ENCODE measurements at places on chromosomes 1 and 21.

- no peak for DNase-seq
Observed at GRCh38 chr1:241423541-241424479, 66.8 kb upstream of the RGS7 start.

GRCh38 chr1:35175098-35175576 is 17.8 kb downstream of the SFPQ start:
- DNase-seq: no peak

GRCh38 chr21:44436958-44437357 is 18.4 kb upstream of the LRRC3 start:
- DNase-seq: peak; percentile 49

- DNase-seq: no peak
Observed at GRCh38 chr1:181012203-181012745, 10.4 kb downstream of the STX6 start.

DNA sequence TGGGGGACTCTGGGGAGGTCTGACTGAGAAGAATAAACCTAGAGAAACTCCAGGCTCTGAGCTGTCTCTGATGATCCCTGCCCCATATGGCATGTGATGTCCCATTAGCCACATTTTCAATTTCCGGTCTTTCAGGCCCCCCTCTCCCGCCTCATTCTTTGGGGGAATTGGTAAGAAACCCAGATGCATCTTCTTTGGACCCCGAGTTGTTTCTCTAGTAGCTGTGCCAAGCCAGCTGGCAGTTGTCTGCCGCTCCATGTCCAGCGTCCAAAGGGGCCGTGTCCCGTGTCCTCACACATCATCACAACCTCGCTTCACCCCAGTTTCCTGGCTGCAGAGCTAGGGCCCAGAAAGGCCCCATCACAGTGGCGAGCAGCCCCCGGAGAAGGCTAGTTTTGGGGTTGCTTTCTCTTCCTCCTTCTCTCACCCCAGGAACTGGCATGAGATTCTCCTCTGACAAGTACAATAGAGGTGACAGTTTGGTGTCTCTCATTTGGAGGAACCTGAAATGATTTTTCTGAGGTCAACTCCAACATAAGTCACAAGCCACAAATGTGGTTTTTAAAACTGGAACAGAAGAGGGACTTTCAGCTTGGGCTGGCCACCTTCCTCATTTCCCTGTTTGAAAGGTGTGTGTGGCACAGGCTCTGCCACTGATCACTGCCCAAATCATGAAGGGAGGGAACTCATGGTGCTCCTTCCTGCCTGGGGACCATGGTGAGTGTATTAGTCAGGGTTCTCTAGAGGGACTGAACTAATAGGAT is 6.4 kb upstream of the GPR157 start:
- no peak for DNase-seq

- peak; percentile 95 for DNase-seq
Observed at GRCh38 chr1:33367485-33368405, 46.8 kb upstream of the A3GALT2 start.

DNA sequence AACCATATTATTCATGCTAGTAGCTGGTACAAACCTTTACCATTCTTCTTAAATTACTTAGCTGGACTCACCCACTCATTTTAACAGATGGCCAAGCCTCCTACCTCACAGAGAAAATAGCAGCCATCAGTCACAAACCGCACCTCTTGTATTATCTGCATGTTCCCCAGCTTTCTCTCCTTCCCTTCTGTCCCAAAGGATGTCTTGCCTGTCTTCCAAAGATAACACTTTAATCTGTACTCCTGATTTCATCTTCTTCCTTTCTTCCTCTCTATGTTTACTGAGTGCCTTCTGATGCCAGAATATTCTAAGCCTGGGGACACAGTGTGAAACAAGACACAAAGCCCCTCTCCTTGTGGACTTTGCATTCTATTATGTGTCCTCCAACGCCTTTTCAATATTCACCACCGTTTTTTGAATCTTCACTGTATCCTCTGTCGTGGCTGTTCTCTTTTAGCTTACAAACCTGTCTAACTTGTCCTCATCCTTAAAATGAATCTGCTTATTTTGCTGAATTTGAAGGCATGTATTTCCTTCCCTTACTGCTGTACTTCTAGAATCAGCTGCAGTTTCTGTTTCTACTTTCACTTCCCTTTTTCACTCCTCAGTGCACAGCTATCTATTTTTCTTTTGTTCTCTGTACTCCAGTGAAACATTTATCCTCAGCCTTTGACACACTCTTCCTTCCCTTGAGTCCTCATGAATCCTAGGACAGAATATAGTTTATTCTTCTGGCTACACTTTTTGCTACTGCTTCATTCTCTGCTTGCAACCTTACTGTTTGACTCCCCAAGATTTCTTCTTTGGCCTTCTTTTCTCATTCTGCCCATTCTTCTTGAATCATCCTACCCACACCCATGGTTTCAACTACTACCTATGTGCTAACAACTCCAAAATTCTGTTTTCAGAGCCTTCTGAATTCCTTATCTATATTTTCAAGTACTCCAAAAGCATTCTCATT is 216.9 kb upstream of the SAMSN1 start:
- DNase-seq: no peak

DNA sequence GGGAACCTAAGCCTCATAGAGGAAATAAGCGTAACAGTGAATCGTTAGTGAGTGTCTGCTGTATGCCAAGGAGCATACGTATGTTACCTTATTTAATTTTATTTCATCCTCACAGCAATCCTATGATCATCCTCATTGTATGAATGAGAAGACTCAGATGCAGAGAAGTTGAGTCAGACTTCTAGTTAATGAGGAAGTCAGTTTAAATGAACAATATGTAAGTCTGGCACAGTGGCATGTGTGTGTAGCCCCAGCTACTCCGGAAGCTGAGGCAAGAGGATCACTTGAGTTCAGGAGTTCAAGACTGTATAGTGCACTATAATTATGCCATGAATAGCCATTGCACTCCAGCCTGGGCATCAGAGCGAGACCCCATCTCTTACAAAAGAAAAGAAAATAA is 148.0 kb downstream of the ZZZ3 start:
- no peak for DNase-seq

DNA sequence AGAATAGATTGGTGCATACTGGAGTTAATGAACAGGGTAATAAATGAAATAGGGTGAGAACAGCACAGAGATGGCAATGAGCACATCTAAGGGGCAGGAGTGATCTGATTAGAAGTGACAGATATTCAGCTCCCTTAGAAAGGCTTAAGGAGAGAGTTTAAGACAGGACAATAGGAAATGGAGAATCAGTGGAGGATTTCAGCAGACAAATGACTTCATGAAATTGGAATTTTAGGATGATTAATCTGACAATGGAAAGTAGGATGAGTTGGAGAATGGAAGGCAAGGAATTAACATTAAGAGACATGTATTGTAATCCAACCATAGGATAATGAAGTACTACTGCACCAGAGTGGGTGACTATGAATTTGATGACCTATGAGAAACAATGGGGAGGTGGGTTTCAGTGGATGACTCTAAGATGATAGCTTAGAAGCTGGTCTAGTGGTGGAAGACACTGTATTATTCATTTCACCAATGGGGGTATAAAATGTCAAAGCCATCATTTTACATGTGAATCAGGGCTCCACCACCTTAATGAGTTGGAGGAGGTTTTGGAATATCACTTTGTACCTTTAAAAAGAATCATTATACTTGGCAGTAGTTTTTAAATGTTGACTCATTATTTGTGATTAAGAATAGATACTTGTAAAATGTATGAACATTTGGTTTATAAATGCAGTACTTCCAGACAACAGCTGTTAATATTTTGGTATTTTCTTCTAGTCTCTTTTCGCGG is 139.1 kb downstream of the PLA2G4A start:
- DNase-seq: no peak

DNA sequence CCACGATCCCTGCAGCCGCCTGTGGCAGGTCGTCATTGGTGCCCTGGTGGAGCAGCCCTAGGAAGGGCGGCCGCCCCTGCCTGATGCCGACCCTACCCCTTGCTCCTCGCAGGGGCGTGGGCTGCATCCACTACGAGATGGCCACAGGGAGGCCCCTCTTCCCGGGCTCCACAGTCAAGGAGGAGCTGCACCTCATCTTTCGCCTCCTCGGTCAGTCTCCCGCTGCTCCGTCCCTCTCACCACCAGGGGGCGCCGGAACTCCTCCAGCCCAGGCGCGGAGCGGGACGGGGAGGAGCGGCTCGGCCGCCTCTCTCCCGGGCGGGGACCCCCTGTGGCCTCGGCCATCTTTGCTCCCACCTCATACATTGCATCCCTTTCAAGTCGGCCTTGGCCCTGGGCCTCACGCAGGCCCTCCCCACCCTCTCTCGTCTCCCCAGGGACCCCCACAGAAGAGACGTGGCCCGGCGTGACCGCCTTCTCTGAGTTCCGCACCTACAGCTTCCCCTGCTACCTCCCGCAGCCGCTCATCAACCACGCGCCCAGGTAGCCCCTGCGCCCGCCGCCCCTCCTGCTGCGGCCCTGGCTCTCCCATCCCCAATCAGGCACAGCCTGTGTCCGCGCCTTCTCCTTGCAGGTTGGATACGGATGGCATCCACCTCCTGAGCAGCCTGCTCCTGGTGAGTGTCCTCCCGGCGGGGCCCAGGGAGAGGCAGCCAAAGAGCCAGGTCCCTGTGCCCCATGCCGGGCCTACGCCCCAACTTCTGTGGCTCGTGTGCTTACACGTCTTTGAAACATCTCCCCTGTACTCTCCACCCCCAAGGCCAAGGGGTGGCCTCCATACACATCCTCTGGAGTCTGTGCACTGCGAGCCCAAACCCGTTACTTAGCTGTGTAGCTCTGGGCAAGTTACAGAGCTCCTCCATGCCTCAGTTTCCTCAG is 24.7 kb downstream of the CDK18 start:
- DNase-seq: peak; percentile 95

DNA sequence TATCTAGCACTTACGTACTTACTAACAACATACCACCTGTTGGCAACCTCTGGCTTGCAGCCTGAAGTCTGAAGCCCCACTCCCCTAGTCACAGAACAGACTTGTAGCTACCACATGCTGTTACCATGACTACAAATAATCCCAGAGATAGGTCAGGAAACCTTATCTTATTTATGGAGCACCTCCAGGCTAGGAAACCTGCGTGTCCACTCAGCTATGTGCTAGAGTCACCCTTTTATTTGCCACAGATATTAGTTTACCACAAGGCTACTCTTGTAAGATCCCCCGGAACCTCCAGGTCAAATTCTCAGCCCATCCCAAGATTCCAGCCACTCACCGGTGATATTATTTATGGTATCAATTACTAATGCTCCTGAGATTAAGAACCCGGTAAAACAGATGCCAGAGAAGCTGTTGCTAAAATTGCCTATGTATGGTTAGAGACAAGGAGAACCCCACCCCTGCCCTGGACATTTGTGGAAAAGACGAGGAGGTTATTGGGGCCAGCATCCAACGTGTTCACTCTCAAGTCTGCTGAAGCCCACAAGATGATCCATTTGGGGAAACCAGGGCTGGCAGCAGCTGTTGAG is 116.5 kb downstream of the TBX15 start:
- no peak for DNase-seq

GRCh38 chr21:18191139-18191538 is 53.5 kb upstream of the CHODL start:
- no peak for DNase-seq

DNA sequence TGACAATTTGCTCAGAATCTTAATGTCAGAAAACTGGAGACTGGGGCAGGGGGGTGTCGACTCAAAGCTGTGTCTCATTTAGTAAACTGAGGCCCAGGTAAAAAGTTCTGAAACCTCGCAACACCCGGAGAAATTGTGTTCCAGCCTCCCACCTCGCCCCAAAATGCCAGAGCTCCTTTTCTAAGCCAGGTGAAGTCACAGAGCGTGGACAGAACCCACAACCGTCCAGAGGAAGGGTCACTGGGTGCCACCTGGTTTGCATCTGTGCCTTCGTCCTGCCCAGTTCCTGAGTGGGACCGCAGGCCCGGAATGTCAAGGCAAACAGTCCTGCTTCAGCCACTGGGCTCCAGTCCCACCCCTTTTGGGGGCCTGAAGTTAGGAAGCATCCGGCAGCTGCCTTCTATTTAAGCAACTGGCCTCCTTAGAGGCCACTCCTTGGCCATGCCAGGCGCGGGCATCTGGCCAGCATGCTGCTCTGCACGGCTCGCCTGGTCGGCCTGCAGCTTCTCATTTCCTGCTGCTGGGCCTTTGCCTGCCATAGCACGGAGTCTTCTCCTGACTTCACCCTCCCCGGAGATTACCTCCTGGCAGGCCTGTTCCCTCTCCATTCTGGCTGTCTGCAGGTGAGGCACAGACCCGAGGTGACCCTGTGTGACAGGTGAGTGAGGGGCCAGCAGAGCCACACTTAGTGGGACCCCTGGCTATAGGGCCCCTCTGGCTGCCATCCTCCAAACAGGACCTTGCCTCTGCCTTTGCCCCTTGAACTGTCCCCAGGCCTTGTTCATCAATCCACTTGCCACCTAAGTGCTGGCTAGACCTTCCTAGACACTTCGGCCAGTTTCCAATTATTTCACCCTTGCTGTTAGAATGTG is at the start of gene TAS1R1:
Gene TAS1R1 (plus strand): TSS at position 401 of the 872 bp plus-strand sequence. CDS start 67 bp downstream, at position 468.
- no peak for DNase-seq

DNA sequence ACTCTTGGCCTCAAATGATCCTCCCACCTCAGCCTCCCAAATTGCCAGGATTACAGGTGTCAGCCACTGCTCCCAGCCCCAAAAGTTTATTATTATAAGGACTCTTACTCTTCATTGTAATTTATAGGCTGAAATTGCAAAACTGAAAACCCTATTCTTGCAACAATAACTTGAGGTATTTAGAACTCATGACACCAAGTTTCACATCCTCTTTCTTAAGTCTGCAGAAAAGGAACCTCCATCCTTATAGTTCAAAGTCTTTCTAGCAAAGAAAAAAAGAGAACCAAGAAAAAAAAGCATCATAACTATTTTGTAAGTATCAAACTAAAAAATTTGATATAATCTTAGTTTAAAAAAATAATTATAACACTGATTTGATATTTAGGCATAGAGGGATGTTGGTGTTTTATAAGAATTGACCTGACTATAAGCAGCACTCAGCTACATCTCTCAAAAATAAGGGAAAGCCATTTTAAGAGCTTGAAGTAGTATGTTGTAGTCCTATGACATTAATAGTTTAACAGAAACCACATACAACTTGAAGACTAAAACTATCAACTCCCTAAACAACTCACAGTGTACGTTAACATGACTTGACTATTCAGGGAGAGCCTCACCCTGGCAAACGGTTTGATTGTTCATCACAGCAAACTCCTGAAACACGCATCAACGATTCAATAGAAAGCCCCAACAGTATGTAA is 122.4 kb downstream of the AKT3 start:
- DNase-seq: no peak

- DNase-seq: peak; percentile 30
Observed at GRCh38 chr1:31572323-31573104, 3.8 kb upstream of the TINAGL1 start.

DNA sequence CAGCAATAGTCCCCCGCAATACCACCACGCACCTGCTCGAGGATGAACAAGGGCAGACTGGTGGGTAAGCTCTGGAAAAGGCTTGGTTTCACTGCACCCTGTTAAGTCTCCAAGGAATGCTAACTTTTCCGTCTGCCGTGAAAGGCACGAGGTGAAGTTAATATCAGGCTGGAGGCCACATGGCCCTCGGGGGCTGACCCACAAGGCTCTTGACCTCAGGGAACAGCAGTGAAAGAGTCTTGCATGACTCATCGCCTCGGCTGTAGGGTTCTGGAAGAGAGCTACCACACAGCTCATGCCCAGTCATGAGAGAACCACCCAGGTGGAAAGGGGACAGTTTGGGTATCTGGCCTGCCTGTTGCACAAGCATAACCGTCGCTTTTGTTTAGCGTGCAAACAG is 24.7 kb downstream of the SCCPDH start:
- no peak for DNase-seq

GRCh38 chr21:17903929-17904639 is 84.9 kb upstream of the C21orf91 start:
- DNase-seq: no peak

GRCh38 chr1:200306944-200307754 is 102.7 kb downstream of the ZNF281 start:
- DNase-seq: no peak

- no peak for DNase-seq
Observed at GRCh38 chr1:2316451-2316961, 74.8 kb downstream of the MORN1 start.

Data from mesenteric fat pad (tissue), 1 donor.